ENCODE measurements at places on chromosomes 11 and 22. TPM values are rescaled to one million over a fixed set of nuclear protein-coding genes. Genes with fewer than 3 reads are reported as not detected.

GRCh38 chr11:77302752-77303151, 1.3 kb upstream of the GDPD4 start:
- ATAC-seq: no peak

DNA sequence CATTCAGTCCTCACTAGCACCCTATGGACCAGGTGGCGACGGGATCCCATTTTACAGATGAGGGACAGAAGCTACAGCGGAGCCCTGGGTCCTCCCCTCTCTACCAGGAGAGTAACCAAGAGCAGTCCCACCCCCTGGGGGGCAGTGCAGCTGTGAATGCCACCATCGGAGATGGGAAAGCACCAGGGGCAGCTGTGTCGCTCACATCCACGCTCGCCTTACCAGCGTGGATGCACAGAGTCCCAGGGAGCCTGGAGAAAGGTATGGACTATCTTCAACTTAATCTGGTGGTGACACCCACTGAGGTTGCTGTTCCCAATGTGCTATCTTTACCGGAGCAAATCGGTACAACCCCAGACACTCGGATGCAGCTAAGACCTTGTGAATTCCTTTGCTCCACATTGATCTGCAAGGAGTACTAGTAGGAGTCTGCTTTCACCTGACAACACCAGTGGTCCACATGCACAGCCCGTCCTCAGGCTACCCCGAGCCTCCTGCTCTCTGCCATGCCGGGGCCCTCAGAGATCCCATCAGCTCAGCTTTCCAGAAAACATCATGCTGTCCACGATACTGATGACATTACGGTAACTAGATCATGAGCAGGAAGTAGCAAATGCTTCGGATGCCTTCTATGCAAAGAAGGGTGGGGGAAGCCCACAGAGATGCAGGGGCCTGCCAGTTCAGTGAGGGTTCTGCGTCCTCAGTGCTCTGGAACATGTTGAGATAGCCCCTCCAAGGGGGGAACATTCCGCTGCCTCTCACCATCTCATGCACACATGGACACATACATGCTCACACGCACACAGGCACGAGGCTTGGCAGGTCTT, 126.0 kb downstream of the CTTN start:
- no peak for ATAC-seq

GRCh38 chr11:13463779-13464290, 813 bp upstream of the BTBD10 start:
- ATAC-seq: no peak

- ATAC-seq: no peak
Measured at GRCh38 chr22:35418088-35418487, 18.1 kb downstream of the MCM5 start.

DNA sequence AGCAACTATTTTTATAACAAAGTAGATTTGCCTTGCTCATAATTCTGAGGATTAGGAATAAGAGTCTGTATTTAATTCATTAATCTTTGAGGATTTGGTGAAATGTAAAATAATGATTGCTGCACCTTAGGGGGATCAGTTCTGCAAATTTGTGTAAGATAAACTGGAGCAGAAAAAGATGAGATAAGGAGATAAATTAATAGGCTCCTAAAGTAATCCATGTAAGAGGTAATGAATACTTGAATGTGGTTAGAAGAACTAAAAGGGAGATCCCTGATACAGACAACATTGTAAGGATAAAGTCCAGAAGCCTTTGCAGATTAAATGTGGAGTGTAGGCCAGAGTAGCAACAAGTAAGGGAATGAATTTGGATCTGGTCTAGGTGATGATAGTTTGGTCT, 45.6 kb downstream of the PDHX start:
- ATAC-seq: no peak

TRPC6 gene
- not detected for total RNA-seq

FBLN1 gene
- 0.32 TPM for total RNA-seq
